MG63 (cell line): ENCODE measurements at places on chromosomes 3 and 15. TPM values are rescaled to one million over a fixed set of nuclear protein-coding genes. Genes with fewer than 3 reads are reported as not detected.

DNA sequence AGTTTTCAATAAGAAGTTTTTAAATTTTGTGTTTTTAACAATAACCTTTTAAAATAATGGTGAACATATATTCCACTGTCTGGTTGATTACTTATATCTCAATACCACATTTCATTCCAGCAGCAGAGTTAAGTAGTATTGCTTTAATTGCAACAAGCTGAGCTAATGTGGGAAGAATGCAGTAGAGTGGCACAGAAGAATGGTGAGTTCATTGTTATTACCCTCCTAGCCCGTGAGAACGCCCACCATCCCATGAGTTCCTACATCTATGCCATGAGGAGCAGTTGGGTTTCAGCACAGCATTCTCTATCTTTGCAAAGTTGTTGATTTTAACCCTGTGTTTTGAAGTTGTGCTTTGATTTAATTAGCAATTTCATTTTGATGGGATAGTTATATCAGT is 17.8 kb upstream of the NR2E3 start:
- peak; percentile 34 for DNase-seq

DNA sequence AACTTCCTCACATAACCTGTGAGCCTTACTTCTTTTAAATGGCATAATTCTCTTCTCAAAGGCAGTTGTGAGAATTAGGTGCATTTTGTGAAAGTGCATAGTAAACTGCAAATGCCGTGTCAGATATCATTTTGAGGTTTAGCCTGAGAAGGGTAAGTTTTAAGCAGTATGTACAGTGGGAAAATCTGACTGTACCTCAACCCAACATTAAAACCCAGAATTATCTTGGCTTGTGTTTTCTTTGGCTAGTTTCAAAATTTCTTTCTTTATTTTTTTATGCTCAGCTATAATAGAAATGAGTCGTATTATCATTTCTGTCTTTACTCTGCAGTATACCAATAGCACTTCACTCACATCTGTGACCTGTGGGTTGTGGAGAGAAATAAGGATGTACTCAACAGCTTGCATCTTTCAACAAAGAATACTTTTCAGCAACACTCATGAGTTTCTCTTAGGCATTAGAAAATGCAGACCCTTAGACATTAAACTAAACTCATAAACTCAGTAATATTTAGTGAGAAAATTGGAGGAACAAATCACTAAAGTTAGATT is 65.7 kb downstream of the RASA2 start:
- DNase-seq = no peak

Gene VIPR1
- total RNA-seq = not detected in 2 replicates

Gene ADIPOQ
- not detected in 2 replicates for total RNA-seq

DNA sequence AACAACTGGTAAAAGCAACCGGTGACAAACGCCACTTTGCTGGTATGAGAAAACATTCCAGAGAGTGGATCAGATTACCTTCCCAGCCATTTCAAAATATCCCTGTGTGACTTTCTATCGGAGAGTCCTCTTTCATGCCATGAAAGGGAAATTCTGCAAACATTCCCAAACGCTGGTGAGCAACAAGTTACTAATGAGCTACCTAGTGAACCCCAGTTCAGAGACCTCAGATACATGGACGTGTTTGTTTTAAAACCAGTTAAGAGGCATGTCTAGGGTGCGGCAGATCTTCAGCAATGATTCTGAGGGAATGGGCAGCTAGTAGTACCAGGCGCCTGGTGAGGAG is 418.2 kb upstream of the NR2F2 start:
- DNase-seq = no peak

DNA sequence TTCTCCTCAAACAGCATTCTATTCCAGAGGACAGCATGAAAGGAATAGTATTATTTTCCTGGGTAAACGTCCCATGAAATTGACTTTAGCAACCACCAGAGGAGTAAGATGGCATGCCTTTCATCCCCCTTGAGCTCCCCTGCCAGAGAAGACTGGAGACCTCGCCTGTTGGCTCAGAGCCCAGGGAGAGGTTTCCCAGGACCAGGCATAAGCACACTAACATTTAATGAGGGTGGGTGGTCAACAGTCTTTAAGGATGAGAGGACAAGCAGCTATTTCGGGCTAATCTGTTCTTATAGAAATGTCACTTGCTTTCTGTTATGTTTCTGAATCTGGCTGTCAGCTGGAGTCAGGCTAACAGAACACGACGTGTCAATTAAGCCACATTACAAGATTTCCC is 390.5 kb downstream of the GABRG3 start:
- no peak for DNase-seq

DNA sequence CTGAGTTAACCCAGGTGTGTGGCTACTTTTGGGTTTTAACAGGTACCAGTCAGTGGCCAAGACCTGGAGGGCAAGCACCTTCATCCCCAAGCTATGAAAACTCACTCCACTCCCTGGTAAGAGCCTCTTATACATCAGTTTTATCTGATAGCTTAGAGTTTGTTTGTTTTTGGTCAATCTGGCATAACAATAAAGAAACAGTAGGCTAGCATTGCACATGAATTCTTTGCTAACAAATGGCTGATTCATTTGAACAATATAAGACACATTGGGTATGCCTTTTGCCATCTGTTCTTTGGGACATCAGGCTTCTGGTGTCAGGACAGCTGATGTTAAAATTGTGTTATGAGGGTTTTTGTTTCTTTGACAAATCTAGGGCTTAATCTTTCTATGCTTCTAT is 125.0 kb upstream of the CGNL1 start:
- no peak for DNase-seq

DNA sequence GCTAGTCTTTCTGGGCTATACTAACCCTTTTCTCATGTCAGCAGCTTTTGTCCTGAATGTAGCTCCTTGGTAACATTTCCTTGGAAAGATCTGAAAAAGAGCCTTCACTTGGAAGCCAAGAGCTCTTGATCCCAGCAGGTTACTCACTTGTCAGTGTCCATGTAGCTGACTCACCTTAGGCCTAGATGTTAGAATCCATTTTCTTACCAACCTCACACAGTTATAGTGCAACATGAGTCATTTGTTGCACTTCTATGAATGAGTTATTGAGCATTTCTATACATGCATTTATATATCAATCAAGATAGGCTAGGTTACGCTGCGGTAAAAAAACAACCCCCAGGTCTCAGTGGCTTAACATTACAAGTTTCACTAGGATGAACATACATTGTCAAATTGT is 106.8 kb upstream of the SLC7A14 start:
- DNase-seq = peak; percentile 19

Gene CYP1A1
- 11.6 and 15.7 TPM in 2 replicates for total RNA-seq

DNA sequence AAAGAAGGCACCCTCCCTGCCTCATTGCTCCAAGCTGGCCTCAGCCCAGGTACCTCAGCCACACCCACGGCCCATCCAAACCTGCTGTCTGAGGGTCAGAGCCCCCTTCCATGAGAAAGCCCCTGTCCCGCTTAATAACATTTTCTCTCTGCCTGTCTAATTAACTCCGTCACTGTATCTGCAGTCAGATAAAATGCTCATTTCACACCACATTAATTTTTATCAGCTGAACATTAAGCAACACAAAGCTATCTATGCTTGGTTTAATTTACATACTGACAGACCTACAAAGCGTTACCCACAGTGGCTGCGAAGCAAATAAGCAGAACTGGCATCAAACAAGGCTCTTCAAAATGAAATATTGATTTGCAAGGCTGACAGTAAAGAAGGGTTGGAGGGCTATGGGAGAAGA is 309.8 kb upstream of the ICE2 start:
- DNase-seq = no peak

- DNase-seq = peak; percentile 33
These were observed 18.3 kb upstream of the NTRK3 start for GRCh38 chr15:88274553-88275460.

DNA sequence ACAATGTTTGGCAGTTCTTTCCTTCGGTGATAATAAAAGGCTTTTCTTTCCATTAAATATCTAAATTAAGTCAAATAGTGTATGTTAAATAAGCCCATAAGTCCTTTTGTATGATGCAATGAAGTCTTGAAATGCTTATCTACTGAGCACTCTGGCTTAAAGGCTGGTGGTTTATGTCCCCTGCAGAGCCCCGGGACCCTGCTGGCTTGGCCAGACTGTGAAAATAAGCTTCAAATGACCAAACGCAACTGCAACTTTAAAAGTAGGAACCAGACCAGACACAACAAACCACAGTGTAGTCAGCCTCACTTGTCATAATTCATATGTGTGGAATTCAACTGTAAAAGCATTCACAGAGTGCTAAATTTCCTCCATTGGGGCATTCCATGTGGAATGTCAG is 72.5 kb downstream of the FOXP1 start:
- peak; percentile 83 for DNase-seq

- DNase-seq = no peak
These were observed 11.2 kb downstream of the NUP210 start for GRCh38 chr3:13408890-13409289.

GRCh38 chr3:13872451-13872850 is 7.4 kb downstream of the WNT7A start:
- no peak for DNase-seq

Gene TRH
- total RNA-seq = not detected in 2 replicates

DNA sequence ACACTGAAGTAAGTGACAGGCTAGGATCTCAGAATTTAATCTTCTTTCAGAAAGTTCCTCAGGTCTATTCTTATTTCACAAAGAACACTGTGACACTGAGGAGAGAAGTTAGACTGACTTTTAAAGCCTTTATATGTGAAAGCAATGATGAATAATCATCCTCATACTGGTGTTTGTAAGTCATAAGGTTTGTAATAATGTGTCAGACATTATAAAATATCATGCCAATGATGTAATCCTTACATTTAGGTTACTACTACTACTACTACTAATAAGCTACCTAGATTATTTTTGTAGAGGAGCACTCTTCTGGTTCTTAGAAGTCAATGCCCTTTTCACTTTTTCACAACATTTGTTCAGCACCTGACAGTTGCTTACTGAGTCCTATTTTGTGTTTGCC is 33.4 kb downstream of the FANCD2OS start:
- DNase-seq = no peak

GRCh38 chr3:63964681-63965485 is 52.7 kb upstream of the SCAANT1 start:
- DNase-seq = no peak

DNA sequence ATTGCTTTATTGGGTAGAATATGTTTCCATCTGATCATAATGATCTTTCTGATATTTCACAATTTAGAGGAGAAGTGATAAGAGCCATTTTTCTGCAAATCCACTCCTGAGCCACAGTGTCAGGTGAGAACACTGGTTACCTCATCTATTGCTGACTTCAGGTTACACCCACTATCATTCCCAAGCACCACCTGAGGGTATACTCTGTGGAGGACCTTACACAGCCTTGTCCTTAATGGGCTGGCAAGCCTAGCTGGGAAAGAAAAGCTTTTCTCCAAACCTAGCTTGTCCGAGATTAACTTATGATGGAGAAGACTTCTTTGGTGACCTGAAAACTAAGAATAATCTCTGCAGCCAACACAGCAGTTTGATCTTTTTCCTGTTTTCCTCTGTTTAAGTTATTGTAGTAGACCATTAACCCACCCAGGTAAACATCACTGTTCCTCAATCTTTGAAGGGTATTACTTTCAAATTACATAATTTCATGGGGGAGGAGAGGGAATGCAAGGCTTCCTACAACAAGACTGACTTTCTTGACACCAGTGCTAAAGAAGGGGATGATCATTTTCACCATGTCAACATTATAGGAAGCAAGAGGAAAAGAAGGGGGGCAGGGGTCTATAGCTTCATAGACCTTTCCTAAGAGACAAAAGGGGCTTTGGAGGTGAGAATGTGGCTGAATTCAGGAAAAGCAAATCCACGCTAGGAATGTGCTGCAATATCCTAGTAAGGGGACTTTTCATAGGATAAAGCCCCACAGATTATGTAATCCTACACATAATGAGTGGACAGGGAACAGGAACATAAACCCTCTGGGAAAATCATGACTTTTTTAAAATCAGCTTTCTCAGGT is 1.7 kb downstream of the NCEH1 start:
- DNase-seq = no peak

DNA sequence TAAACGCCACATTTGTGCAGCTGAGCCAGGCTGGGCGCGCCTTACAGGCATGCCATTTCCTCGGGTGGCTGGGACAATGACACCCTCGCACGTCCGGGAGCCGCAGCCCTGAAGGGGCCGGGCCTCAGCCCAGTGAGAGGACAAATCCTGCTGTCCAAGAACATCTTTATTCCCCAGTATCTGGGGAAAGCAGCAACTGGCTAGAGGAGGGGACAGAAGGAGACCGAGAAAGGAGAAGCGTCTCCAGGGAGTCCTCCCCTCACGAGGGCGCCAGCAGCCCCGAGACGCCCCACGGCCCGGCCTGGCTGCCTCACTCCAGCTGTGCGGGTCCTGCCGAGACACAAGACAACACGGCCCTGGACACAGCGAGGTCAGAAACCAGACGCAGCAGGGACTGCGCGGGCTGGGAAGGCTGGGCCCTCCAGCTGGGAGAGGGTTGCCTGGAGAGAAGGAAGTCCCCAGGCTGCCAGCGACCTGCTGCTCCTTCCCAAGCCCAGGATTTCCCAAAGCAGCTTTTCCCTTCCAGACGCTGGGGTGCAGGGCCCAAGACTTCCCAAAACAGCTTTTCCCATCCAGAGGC is 130.2 kb downstream of the CHSY1 start:
- peak; percentile 66 for DNase-seq

DNA sequence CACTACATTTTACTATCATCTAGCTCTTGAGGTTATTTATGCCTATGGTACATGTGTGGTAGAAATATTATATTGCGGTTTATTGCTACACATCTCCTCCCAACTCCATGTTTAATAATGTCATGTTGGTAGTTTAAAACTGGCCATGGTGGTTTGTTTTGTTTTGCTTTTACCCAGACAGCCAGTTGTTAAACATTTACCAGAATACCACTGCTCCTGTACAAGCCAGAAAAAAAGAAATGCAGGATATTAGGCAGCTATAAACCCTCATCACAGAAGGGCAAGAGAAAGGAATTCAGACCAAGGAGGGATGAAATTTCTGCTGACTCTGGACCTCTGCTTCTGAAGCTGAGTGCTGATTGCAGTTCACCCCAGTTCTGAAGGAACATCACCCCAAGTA is 451.8 kb upstream of the IL12A start:
- DNase-seq = no peak

Gene PRKCI
- 34.6 and 40.2 TPM in 2 replicates for total RNA-seq

Gene CLDN18
- not detected in 2 replicates for total RNA-seq

Gene CTXN2
- total RNA-seq = not detected in 2 replicates

- no peak for DNase-seq
These were observed 2.9 kb downstream of the MBNL1 start for GRCh38 chr3:152271501-152272236.

Gene MOBP
- total RNA-seq = not detected in 2 replicates

Gene BFSP2
- not detected in 2 replicates for total RNA-seq

GRCh38 chr3:131883711-131884407 is 151.0 kb downstream of the CPNE4 start:
- DNase-seq = peak; percentile 14

- no peak for DNase-seq
These were observed 39.2 kb upstream of the SEMA4B start for GRCh38 chr15:90161950-90162361.

GRCh38 chr3:168251371-168251770 is 155.6 kb upstream of the GOLIM4 start:
- DNase-seq = no peak

- no peak for DNase-seq
These were observed 21.6 kb upstream of the MOBP start for GRCh38 chr3:39445927-39446326.

DNA sequence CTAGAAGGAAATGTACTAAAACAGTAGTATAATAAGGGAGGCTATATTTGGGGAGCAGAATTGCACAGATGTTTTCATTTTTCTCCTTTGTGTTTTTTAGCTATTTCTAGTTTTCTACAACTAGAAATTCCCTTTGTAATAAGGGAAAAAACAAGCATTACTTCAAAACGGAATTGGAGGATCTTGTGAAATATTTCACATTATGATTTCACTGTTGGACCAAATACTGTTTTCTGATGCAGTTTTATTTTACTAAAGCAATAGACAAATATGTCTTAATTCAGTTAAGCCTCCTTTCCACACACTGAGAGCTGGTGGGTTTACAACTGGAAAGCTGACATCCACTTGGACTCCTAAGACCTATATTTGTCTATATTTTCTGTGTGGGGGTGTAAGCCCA is 7.3 kb downstream of the CCR1 start:
- DNase-seq = no peak
